Stimulated activated CD8-positive, alpha-beta memory T cell treated with anti-CD3 and anti-CD28 coated beads, Interleukin-7, amount 100 ng/mL, for 1 hour (primary cell): ENCODE measurements at places on chromosomes 11 and 22.
A peak's percentile ranks its signal among the peaks of the same experiment; 100 is the strongest.

DNA sequence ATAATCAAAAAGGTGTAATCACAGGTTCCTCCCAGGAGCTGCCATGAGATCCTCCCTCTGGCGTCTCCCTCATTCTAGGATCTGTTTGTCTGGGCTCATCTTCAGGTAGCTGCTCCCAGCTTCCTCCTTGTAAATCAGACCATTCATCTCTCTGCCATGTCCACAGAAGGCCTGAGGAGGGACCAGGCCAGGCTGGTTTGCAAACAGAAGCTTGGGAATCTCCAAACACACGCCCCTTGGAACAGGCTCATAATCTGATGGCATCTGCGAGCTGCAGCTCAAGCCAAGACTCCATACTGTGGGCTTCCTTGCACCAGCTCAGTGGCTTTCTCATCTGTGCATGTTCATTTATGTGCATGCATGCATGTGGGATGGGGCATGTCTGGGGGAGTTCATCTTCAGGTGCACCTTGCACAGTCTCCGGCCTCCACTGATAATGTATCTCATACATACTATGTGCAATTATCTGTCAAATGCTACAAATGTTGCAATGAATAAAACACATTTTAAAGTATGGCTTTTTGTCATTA lies 134.9 kb downstream of the NXPE2 start:
- DNase-seq = no peak

DNA sequence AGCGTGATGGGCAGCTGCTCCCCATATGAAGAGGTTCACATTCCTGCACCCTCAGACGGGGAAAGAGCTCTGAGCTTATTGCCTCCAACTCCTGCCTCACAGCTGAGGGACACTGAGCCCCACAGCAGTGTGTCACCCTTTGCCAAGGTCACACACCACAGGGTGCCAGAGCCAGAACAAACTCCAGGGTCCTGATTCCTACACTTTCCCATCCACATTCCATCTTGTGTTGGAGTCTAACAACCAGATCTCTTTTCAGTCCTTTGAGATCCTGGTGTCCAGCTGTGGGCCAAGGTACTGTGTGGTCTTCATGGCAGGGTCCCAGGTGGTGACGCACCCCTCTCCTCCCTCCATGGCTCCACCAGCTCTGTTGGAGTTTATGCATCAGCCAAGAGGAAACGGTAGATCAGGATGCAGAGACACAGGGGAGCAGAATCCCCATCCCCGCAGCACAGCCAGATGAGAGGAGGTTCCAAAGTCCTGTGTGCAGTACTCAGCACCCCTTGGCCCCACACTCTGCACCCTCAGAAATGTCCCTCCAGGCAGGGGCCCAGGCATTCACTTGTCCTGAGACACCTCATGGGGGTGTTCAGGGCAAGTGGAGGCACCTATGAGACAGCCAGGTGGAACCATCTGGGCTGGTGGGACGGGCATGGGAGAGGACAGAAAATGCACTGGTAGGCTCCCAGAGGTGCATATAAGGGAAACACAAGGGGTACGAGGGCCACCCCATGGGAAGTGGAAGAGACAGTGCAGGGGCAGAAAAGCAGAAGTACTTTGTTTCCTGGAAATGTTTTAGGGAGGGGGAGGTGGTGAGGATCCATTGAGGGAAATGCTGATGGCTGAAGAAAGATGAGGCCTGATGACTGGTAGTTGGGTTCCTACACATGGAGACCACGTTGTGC lies 32.6 kb upstream of the GNAZ start:
- no peak for DNase-seq

DNA sequence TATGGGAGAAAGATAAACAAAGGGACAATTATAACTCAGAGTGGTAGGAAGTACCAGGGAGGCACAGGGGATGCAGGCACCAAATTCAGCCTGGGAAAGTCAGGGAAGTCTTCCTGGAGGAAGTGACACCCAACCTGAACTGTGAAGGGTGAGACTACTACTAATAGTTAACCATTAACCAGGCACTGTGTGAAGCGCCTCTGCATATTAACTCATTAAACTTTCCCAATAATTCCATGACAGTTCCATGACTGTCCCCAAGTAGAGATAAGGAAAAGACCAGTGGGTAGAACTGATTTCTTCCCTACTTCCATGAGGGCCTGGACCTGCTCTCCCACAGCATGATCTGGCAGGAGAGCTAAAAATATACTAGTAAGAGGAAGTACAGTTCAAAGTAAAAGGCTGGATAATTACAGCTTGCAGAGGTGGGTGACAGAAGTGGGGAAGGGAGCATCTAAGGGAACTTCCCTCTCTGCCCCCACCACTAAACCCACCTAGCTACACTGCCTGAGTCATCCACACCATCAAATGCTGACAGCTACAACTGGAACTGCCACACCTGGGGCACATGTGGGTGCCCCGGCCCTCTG lies 4.7 kb upstream of the AP1B1 start:
- DNase-seq = no peak

GRCh38 chr11:65538232-65538914 lies 13.5 kb downstream of the SCYL1 start:
- DNase-seq = no peak

GRCh38 chr22:43928908-43929307 lies 5.3 kb downstream of the PNPLA3 start:
- no peak for DNase-seq

GRCh38 chr11:91926965-91927364 lies 297.7 kb upstream of the FAT3 start:
- no peak for DNase-seq

DNA sequence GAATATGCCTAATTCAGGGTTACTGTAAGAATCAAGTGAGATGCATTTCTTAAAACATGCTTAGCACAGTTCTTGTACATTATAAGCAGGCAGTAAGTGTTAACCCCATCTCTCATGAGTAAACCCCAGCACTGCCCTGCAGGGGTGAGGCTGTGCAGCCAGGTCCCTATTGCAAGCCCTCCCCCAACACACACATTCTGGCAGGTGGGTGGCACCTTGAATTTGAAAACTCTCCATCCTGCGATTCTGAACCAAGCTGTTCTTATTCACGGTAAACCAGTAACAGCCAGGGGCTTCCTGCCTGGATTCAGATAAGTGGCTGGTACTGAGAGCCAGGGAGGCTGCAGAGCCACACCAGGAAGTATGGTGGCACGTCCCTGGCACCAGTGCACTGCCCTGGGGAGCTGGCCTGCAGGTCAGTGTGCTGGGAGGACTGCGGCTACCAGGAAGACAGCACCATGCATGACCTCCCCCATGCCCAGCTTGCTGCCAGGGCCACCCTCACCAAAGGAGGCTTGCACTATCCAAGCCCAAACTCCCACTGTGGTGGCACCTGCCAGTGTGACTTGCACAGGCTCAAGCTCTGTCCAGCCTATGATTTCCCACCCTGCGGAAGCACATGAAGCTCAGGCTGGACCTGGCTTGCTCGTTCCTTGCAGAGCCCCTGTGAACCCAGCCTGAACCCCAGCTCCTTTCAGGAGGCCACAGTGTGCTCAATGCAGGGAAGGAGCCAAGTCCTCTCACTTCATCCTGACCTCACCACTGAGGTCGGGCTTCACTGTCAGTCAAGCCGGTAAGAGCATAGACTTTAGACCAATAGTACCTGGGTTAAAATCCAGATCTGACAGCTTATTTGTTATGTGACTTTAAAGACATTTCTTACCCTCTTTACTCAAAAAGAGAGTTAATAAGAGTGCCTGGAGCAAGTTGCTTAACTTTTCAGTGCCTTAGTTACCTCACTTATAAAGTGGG lies 88.1 kb downstream of the MICAL2 start:
- DNase-seq = no peak

DNA sequence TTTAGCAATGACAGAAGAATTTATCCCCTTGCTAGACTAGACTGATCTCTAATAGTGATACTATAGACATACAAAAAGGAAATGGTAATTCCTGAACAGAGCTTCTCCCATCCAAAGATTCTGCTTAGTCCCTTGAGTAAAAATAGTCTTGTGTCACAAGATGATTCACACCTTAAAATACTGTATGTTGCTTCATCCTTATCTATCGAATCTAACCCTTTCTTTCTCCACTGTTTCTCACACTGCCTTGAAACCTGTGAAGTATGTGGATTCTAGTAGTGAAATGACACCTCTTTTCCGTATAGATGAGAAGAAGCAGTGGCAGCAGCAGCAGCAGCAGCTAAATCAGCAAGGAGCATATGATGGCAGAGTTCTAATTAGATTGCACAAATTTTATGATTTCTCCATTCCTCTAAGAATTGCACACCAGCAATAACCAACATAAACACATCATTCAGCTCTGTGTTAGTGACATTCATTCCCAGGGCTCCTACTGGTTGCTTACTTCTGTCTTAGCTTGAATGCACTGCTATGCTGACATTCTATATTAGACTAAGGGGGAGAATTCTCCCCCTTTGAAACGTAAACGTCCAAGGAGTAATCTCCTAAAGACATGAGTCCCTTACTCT lies 14.6 kb downstream of the KCNA4 start:
- DNase-seq = no peak

GRCh38 chr22:31578171-31578570 lies 81.8 kb downstream of the SFI1 start:
- DNase-seq = no peak

DNA sequence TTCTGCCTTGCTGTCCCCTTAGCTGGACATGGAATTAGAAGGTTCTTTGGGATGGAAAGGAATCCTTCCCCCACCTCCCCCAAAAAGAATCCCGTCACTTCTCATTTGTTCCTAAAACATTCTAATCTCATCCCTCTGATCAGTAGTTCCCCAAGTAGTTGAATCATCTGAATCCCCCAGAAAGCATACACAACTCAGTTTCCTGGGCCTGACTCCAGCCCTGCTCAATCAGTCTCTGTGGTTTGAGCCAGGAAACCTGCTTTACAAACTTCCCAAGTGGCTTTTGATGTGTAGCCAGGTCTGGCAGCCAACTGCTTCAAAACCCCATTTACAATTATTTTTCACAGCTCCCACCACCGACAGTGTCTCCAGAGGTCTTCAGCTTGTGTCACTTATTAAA lies 20.2 kb downstream of the C22orf31 start:
- DNase-seq = no peak

DNA sequence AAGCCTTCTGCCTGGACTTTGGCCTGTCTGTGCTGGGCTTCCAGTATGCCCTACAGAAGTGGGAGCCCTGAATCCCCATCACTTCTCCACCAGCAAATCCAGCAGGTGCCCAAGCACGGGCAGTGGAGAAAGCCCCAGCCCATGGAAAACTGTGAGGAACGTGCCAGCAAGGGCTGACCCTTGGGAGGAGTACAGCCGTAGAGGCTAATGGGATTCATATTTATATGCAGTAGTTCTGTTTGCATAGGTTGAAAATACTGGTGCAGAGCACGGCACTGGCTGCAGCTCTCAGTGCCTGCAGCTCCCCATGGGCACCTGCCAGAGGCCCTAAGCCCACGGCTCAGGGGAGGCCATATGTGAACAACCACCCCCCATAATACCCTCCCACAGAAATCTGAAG lies 10.1 kb downstream of the NAGA start:
- no peak for DNase-seq

- DNase-seq = no peak
These were observed 65.3 kb downstream of the AMBRA1 start for GRCh38 chr11:46528445-46529094.

- no peak for DNase-seq
These were observed 1.5 kb upstream of the POLA2 start for GRCh38 chr11:65260302-65260701.

GRCh38 chr11:73795925-73796632 lies 8.4 kb downstream of the MRPL48 start:
- no peak for DNase-seq

DNA sequence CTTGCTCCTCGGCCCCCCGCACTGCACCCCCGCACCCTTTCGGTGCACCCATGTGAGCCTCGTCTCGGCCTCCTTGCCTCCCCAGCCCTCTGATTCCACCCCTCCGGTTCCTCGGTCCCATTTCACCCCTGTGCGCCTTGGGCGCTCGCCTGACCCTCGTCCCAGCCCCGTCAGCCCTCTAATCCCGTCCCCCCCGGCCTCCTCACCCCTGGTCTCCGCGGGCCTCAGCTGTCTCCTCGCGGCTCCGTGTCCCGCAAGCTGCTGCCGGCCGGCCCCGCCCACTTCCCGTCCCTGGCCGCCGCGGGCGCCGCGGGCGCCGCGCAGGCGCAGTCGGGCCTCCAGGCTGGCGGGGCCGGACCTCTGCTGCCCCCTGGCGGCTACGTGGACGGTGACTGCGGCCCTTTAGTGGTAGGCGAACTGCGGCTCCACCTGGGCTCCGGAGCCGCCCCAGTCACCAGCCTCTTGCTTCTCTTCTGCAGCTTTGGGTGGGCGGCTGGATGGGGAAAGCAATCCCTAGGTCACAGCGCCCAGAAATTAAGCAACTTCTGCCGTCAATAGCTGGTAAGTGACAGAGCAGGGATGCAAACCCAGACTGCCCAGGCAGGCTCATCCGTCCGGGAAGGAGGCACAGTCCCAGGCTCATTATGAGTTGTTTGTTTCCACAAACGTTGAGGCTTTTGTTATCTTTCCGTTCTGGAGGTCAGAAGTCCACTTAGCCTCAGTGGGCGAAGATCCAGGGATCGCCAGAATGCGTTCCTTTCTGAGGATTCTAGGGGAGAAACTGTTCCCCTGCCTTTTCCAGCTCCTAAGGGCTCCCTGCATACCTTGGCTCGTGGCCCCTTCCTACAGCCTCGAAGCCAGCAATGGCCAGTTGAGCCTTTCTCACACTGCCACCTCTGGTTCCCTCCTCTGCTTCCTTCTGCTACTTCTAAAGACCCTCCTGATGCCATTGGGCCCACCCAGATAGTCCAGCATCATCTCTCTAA lies at the start of gene PPM1F:
Gene PPM1F (minus strand): TSS at position 263 of the 986 bp plus-strand sequence. CDS start 6,800 bp downstream, outside the sequence.
- peak; percentile 88 for DNase-seq

DNA sequence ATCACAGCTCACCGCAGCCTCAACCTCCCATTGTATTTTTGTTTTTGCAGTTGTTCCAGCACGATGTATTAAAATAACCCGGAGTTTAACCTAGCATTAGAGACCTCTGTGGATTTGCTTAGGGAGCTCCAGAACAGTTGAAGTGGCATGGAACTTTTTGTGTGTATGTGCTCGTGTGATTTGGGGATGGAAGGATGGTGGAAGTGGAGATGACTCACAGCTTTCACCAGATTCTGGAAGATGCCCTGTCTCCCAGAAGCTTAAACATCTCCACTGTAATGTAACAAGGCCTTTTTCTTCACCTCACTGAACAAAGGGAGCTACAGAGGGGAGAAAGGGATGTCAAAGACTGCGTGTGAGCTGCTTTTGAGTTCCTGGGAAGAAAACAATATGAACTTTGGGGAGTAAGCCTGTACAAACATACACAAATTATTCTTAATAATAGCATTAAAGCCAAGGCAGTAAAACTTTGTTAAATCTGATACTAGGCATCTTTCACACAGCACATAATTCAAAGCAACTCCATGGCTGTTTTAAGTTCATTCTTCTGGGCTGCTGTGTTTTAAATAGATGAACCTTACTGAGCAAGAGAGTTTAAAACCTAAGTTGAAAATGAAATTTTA lies 226.4 kb downstream of the ADAMTS15 start:
- DNase-seq = no peak

DNA sequence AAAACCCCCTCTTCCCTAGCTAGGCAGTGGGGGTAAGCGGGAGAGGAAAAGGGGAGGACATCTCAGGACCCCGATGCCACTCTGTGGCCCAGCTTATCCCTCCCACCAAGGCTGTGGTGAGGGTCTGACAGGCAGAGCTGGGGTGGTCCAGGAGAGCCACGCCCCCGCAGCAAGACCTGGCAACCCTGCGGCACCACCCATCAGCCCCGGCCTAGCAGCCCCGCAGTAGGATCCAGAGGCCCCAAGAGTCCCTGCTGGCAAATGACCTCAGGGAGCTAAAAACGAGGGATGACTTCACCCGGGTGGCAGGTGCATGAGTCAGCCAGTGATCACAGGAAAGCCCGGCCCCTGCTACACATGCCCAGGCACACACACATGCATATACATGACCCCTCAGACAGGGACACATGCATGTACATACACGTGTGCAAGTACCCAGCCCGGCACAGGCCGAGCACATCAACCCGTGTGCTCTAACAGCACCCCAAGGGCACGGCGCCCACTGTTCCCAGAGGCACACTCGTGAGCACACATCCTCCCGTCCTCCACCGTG lies 32.3 kb downstream of the ARVCF start:
- no peak for DNase-seq
